ENCODE measurements at places on chromosomes 16 and 17.

GRCh38 chr17:75301502-75302206 lies 12.4 kb upstream of the SLC25A19 start:
- no peak for DNase-seq

GRCh38 chr17:42845918-42846593 lies 1.7 kb downstream of the AOC2 start:
- DNase-seq: no peak

DNA sequence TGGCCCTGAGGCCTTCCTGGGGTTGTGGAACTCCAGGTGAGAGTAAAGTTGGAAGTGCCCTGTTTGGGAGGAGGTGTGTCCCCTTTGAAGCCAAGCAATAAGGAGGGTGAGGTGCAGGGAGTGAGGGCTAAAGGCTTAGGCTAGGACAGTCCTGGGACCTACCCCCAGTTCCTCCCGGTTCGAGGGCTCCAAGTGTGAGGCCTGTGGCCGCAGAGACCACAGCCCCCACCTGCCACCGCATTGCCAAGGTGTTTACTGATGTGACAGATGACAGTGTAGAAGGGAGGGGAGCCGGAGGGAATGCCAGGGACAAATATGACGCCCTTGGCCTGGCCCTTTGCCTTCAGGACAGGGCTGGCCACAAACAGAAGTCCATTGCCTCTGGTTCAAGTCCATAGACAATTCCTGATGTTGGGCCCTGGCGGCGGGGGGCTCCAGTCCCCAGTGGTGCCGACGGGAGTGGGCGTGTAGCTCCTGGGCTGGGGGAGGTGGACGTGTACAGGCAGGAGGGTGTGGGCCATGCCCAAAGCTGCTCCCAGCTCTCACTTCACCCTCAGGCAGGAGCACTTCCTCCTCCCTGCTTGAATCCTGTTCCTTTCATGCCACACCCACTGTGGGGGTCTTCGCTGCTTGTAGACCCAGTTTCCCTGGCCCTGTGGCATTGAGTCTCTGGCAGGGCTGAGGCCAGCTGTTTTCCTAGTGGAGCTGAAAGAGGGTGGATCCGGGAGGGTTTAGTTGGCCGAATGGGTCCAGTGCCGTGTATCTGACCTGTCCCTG lies 3.2 kb downstream of the ADORA2B start:
- DNase-seq: no peak

- no peak for DNase-seq
Measured at GRCh38 chr16:17784073-17784472, 313.3 kb upstream of the XYLT1 start.

DNA sequence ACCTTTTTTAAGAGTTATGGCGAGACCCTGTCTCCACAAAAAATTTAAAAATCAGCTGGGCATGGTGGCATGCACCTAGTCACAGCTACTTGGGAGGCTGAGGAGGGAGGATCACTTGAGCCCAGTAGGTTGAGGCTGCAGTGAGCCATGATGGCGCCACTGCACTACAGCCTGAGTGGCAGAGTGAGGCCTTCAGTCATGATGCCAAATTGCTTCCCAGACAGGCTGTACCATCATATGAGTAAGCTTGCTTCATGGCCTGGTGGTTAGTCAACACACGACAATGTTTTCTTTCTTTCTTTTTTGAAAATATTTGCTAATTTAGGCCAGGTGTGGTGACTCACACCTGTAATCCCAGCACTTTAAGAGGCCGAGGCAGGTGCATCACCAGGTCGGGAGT lies 12.5 kb downstream of the NTAN1 start:
- no peak for DNase-seq

GRCh38 chr17:65173284-65173793 lies 36.2 kb downstream of the RGS9 start:
- DNase-seq: no peak

DNA sequence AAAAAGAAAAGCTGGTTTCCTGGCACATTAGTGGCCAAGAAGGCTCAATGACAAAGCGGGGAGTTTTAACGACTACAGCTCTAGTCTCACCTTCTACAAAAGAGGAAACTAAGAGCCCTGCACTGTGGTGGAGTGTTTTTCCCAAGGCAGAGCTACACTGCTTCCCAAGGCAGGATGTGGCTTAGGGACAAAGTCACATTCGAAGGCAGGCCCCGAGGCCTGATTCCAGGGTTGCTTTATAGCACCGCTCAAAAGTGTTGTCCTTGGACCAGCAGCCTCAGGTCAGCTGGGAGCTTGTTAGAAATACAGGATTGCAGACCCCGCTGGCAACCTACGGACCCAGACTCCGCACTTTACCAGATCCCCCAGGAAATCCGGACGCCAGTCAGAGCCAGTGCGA lies 23.8 kb downstream of the TMEM92 start:
- no peak for DNase-seq

GRCh38 chr16:1674751-1675664 lies 3.1 kb upstream of the JPT2 start:
- no peak for DNase-seq

DNA sequence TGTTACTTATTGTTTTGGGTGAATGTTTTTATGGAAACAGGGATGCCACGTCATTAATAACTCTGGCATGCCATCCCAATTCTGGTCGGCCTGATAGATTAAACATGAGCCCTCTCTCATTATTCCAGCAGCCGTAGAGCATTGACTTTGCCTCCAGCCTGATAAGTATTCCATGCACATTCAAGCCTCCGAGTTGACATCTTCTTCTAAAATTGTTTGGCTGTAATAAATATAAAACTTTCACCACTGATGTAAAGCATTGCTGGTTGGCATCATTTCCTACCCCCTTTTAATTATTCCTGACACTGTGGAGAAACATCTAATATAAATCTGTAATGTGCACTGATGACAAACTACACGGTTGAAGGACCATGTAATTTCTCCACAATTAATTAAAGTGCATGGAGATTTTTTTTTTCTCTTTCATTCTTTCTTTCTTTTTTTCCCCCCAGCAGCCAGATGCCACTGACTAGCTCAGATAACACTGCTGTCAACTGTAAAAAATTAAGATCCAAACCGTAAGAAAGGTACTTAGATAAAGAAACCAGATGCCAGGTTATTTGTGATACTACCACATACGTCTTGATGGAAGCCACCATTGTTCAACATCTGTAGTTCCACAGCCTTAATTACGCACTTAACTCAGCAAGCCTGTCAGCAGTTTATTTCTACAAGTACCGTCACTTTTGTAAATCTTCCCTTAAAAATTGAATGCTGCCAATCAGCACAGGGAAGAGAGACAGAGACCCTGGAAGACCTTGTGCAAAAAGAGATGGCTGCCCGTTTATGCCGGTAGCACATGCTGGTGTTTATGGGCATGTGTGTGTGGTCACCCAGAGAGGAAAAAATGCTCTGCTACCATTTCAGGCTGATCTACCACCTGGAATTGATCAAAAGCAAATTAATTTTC lies 237.7 kb downstream of the IRX3 start:
- no peak for DNase-seq

- no peak for DNase-seq
Measured at GRCh38 chr16:66487580-66488275, 60.6 kb downstream of the BEAN1 start.

- DNase-seq: no peak
Measured at GRCh38 chr17:6460531-6461161, 16.4 kb downstream of the PIMREG start.

DNA sequence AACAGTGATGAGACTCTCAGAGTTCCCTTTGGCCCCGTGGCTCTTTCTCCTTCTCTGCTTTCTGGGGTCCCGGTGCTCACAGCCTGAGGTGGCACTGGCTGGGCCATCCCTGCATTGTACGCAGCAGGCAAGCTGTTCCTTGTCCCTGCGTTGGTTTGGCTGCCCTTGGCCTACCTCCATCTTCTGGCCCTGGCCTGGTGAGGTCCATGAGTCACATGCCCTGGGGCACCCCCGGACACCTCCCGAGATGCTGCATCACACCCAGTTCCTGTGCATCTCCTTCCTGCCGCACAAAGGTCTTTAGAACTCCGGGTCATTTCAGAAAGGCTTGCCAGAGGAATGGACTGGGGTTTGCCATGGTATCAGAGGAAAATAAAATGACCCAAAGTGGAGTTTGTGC lies 9.5 kb downstream of the SULT1A2 start:
- DNase-seq: no peak

- no peak for DNase-seq
Measured at GRCh38 chr17:4641297-4642195, at the start of gene ALOX15. Gene ALOX15, minus strand, starts transcription at chr17:4641678. Its CDS starts 27 bp downstream, at chr17:4641651.

GRCh38 chr16:85767531-85767930 lies 16.6 kb upstream of the C16orf74 start:
- DNase-seq: no peak

DNA sequence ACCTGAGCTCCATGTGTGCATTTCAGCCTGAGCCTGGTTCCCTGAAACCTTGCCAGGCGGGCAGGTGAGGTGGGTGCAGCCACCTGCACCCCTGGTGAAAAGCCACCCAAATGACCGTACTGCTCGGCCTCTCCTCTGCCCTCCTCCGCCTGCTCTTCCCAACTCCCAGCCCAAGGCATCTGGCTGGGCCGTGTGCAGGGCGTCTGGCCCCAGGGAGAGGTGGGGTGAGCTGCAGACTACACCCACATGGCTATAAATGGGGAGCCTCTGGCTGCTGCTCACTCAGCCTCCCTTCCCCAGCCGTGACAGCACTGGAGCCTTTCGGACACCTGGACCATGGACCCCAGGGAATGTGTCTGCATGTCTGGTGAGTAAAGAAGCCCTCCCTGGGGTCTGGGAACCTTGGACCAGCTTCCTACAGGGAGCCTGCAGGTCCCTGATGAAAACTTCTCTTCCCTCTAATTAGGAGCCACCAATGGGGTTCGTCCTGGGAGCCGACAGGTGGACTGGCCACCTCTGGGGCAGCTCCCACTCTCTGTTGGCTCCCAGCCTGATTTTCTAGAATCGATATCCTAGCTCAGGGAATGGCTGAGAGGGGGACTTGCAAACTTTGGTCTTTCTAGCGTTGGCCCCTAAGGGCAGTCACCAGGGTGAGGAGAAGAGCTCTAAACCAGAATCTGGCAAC lies at the start of gene MT4:
TSS of gene MT4 (plus strand) at position 281 of the 685 bp plus-strand sequence. CDS start at position 337, 56 bp downstream.
- no peak for DNase-seq
